ENCODE measurements at places on chromosomes 4 and X. TPM values are rescaled to one million over a fixed set of nuclear protein-coding genes. Genes with fewer than 3 reads are reported as not detected.

DNA sequence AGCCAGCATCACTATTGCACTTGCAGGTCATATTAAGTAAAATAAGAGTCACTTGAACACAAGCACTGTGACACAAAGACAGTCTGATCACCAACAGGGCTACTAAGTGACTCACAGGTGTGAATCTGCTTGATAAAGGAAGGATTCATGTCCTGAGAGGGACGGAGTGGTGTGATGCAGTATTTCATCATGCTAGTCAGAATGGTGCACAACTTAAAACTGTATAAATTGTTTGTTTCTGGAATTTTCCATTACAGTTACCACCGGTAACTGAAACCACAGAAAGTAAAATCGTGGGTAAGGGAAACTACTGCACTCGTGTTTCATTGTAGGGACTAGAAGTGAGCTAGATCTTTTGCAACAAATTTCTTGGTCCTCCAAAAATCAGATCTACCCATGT is 109.7 kb downstream of the ELOVL6 start:
- H3K27me3 ChIP-seq, result no peaks in the 10 kb centered on the region
- DNase-seq, result no peak
- H3K4me3 ChIP-seq, result no peak overlapping the region
- H3K27ac ChIP-seq, result no peak overlapping the region
- H3K36me3 ChIP-seq, result no peaks in the 10 kb centered on the region
- no peaks in the 10 kb centered on the region for H3K4me1 ChIP-seq

DNA sequence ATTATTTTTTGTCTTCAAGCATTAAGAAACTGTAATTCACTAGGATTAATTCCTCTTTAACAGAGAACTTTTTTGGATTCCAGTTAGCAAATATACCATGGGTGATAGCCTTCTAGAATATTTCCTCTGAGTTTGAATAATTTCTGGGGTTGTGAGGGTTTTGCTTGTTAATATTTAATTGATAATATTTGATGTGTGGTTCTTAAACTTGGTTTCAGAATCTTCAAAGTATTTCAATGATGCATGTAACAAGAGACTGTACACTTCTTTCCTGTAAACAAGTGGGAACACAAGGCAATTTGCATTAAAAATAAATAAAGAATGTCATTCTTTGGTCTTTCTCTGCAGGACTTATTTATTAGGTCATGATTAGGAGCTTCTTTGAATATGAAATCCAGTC is 9.5 kb upstream of the C4orf51 start:
- H3K27me3 ChIP-seq, result no peaks in the 10 kb centered on the region
- no peak overlapping the region for H3K27ac ChIP-seq
- no peak overlapping the region for H3K4me3 ChIP-seq
- no peaks in the 10 kb centered on the region for H3K36me3 ChIP-seq
- no peaks in the 10 kb centered on the region for H3K4me1 ChIP-seq

DNA sequence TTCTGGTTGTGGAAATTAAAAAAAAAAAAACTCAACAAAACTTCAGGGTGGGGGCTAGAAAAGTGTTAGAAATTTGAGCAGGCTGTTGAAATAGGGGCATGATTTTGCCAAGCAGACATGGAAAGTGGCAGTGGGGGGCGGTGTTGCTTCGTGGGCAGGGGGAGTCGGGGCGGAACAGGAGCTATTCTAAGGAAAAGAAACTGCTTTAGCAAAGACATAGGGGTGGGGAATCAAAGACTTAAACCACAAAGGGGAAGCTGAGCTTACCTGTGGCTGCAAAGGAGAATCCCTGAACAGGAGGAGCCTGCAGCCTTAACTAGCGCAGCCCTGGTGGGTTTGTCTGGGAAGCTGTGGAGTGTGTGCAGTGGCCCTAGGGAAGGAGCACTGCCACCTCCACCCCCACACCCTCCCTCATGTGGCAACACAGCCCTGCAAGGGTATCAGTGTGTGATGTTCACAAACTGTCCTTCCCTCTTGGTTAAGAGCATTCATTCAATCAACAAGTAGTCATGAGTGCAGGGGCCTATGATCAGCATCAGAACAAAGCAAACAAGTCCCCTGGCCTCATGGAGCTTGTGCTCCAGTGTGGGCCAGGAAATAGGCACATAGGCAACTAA is 20.5 kb downstream of the SEL1L3 start:
- no peaks in the 10 kb centered on the region for H3K27me3 ChIP-seq
- no peaks in the 10 kb centered on the region for H3K36me3 ChIP-seq
- peaks cover 33% of the 10 kb centered on the region for H3K4me1 ChIP-seq
- no peak overlapping the region for H3K27ac ChIP-seq
- no peak overlapping the region for H3K4me3 ChIP-seq

DNA sequence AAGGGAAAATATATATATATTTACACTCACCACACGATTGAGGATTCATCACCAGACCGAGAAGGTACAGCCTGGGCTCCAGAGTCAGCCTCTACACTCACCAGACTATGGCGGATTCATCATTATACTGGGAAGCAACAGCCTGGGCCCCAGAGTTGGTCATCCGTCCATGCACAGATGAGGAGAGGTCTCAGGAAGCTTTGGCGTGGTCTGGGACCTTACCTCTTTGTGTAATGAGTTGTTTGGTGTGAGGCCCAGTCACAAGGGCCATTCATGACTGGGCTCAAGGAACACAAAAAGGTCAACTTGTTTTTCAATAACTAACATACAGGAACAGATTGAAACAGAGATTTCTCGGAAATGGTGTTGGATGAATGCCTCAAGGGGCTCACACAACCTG is 926.1 kb downstream of the FAM133A start:
- no peak overlapping the region for H3K27ac ChIP-seq
- H3K36me3 ChIP-seq, result no peaks in the 10 kb centered on the region
- DNase-seq, result no peak

The SLC25A31 gene
- not detected for polyA plus RNA-seq

The HS6ST2 gene
- polyA plus RNA-seq, result not detected
